ENCODE measurements at places on chromosomes 11 and 22.

DNA sequence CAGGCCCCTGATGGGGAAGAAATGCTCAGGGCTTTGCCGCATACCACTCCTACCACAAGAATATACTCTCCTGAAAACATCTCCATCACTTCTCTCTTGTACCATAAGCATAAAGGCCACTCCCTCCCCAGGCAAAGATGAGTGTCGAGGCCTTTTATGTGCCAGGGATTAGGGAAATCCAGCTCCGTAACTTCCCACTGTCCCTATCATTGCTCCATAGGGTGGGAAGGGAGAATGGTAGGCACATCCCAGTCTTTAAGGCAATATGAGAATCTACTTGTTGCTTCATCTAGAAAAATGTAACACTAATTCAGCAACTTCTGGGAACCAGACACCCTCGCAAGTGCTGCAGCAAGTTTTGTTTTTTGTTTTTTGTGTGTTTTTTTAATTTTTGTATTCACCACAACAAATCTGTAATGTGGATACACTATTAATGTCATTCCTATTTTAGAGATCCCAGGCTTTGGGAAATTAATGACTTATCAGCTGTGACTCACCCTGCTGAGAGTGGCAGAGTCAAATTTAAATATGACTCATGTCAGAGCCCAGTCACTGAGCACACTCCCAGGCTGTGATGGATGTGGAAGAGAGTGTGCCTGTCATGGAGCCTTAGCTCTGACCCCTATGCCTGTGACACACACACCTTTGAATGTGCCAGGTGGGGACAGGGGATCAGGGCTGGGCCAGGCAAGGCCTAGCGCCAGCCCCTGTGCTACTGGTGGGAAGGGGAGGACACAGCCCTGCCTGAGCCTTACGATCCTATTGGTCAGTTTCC lies 23.4 kb downstream of the PANX1 start:
- DNase-seq, result no peak

- DNase-seq, result no peak
Measured at GRCh38 chr11:37755521-37755920, 1157.5 kb upstream of the RAG2 start.

GRCh38 chr11:57155838-57156607 lies 25.7 kb upstream of the LRRC55 start:
- no peak for DNase-seq

GRCh38 chr11:78902771-78903507 lies 328.3 kb upstream of the NARS2 start:
- DNase-seq, result no peak

DNA sequence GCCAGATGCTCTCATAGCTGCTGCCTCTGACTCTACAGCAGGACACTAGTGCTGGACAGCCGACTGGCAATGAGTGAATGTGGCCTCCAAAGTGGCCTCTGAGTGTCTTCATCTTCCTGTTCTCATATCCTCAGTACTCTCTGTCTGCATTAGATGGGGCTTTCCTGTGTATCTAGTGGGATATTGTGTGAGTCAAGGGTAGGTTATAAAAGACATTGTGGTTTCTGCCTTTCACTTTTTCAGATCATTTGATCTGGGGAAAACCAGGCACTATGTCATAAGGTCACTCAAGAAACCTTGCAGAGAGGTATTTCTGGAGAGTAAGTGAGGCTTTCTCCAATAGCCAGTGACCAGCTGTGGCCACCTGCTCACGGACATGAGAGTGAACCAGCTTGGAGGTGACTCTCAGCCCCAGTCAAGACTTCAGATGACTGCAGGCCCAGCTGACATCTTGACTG lies 333.6 kb upstream of the NCAM1 start:
- DNase-seq, result no peak

GRCh38 chr11:120128392-120129119 lies 9.4 kb downstream of the TRIM29 start:
- no peak for DNase-seq

- DNase-seq, result no peak
Measured at GRCh38 chr11:11733246-11733747, 108.5 kb upstream of the USP47 start.

DNA sequence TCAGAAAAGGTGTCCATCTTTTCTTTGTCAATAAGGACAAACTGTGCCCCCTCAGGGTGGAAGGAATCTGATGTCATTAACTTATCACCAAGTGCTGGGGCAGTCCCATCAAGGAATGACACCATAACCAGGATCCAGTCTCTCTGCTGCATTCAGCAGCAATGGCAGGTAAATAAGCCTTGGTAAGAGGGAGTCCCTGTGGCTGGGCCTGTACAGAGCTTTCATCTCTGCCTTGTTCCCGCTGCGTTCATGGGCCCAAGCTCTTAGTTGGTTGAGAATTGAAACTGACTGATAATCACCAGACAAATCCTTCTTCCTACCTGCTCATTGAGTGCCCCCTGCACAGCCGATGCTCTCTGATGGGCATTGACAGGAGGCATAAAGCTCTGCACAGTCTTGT lies 22.7 kb downstream of the EIF3F start:
- no peak for DNase-seq

- no peak for DNase-seq
Measured at GRCh38 chr11:113472471-113472870, 2.7 kb downstream of the DRD2 start.

DNA sequence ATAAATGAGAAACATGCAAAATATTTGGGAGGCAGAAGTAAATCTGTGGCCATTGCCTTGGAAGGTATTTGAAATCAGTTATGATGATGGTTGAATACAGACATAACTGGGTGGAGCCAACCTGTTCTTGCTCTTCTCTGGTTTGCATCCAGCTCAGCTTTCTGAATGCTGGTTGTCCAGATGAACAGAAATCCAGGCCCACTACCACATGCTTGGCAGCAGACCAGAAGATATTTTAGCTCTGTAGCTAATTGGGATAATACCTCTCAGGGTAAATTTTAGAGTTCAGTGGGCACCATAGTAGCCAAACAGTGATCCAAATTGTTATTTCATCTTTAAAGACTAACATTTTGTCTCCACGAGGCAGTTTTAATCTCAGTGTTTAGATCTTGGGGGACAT lies 308.3 kb downstream of the RAB38 start:
- DNase-seq, result no peak

DNA sequence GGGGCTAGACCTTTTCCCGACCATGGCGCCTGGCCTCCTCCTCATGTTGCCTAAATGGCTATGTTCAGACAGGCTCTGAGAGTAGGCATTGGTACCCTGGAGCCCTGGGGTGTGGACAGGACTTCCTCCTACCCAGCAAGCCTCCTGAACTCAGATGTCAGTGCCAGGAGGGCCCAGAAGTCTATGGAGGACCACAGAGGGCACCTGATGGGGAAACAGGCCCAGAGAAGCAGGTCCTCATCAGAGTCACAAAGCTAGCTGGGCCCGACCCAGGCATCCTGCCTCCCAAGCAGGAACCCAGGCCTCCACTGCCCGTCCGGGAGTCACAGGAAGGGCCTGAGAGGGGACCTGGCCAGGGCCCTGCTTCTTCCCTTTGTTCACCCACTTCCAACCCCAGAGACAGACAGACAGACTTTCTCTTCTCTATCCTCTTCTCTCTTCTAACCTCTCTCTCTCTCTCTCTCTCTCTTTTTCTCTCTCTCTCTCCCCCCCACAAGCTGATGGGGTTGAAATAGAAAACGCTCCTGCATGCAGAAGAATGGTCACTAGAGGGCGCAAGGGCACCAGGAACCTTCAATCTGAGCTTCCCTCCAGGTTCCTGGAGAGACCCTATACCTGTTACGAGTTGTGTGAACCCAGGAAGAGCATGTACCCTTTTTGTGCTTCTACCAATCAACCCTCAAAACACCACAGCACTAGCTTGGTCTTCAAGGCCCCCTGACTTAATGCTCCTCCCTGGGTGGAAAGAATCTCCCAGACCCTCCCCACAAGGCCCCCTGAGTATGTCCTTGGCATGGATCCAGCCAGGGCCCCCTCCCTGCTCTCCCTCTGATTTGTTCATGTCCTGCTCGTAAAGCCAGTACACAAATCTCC lies 27.1 kb downstream of the ARAP1 start:
- DNase-seq, result peak; percentile 73

DNA sequence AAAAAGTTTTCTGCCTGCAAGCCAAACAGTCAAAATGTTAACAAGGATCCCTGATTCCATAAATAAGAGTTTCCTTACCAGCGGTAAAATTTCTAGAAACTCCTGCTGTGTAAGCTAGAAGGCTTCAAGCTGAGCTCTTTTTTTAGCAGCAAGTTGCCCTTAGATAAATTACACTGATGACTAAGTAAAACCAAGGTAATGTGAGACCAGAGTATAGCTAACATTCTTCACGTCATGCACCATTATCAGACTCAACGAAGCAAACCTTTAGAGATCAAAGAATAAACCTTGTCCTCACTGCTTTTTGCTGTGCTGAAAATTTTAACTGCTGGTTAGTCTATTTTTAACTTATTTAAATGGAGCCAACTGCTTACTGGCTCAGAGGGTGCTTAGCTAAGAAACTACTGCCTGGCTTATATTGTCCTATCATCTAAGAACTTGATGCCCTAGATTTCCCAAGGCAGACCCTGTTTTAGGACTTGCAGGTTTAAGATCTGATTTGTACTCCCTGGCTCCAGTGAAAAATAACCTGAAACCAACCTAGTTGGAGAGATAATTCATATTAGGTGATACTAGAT lies 900.7 kb downstream of the JRKL start:
- DNase-seq, result no peak

DNA sequence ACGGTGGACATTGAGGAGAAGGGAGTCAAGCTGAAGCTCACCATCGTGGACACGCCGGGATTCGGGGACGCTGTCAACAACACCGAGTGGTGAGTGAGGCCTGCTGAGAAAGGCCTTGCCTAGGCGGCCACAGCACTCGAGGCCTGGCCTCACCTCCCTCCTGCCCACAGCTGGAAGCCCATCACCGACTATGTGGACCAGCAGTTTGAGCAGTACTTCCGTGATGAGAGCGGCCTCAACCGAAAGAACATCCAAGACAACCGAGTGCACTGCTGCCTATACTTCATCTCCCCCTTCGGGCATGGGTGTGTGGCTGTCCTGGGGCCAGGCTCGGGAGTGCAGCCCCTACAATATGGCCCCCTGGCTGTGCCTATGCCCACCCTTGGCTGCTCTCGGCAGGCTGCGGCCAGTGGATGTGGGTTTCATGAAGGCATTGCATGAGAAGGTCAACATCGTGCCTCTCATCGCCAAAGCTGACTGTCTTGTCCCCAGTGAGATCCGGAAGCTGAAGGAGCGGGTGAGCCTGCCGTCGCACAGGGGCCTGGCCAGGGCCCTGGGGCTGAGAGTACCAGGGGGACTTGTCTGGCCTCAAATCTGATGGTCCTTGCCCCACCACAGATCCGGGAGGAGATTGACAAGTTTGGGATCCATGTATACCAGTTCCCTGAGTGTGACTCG lies 3.0 kb upstream of the GP1BB start:
- DNase-seq, result no peak

GRCh38 chr22:37808294-37808657 lies 542 bp downstream of the GCAT start:
- no peak for DNase-seq

GRCh38 chr22:40616578-40616977 lies 19.9 kb downstream of the MRTFA start:
- no peak for DNase-seq

GRCh38 chr11:69086152-69087132 lies 37.7 kb downstream of the TPCN2 start:
- DNase-seq, result no peak

- no peak for DNase-seq
Measured at GRCh38 chr11:29183301-29183700, 833.5 kb downstream of the KCNA4 start.

GRCh38 chr11:75498556-75499255 lies 27.0 kb downstream of the GDPD5 start:
- no peak for DNase-seq

DNA sequence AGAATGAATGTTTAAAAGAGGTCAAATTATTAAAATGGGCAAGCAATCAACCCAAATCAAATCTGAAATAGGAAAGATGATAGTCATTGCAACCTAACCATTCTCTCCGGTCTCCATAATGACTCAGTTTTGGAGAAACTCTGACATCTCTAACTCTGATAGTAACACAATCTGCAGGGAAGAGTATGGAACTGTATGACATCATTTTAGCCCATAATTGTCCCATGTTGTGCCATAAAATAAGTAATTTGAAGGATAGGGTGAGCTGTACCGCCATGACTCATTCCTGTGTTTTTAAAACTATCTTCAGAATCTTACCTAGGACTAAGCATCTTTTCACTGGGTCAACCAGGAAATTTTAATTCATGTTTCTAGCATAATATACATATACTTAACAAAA lies 350.8 kb downstream of the DLG2 start:
- no peak for DNase-seq

DNA sequence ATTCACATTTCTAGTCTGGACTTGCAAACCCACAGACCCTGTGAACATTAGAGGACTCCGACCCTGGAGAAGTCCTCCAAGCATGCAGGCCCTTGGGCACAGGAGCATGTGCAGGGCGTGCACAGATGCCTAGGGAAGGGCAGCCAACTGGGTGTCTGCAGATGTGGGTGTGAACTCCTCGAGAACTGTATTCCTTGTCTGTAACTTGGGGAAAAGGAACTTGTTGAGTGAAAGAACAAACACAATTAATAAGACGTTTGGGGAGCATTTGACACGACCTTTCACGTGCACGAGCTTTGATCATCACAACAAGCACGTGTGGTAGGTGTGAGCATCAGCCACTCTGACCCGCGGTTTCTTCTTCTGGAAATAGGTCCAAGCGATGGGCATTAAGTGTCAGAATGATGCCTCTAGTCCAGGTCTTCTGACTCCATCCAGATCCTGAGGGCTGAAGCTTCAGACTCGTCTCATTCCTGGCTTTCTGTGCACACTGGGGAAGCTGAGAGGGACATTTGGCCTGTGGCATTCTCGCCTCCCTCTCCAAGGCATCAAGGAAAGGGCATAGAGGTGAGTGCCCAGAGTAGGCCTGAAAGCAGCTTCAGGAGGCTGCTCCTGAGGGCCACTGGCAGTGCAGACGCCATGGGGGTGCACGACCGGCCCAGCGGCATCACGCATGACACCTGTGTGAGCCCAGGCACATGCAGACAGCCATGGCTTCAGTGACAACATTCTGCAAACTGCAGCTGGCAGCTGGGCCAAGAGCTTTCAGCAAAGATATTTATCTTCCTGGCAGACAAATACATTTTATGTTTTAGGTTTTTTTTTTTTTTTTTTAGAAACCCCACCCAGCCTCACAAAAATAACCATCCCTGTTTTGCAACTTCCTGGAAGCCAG lies 32.5 kb downstream of the ALX4 start:
- no peak for DNase-seq

- DNase-seq, result no peak
Measured at GRCh38 chr22:42273855-42274451, 3.5 kb upstream of the TCF20 start.

DNA sequence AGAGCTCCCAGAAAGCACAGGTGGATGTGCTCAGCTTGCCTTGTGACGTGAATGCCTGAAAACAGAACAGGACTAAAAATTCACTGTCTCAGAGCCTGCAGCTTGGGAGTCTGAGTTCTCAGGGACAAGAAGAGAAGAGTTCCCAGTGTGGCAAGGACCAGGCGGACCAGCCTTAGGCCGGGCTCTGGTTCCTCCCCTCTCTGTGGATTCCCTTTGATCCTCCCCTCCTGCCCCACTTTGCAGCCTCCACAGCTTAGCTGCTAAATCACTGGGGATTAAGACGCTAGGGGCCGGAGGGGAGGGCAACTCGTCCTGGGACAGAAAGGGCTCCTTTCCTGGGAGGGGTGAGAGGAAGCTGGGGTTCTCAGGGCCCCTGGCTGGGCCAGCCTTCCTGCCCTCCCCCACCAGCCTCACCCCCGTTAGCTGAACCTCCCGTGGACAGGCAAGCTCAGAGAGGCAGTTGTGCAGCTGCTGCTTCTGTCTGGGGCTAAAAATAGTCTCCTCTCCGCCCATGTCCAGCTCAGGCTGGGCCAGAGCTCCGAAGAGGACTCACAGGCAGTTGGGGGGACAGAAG lies 29.9 kb upstream of the JAM3 start:
- DNase-seq, result no peak

All from HAP-1 (cell line).